ENCODE measurements at places on chromosomes 12 and 14.

DNA sequence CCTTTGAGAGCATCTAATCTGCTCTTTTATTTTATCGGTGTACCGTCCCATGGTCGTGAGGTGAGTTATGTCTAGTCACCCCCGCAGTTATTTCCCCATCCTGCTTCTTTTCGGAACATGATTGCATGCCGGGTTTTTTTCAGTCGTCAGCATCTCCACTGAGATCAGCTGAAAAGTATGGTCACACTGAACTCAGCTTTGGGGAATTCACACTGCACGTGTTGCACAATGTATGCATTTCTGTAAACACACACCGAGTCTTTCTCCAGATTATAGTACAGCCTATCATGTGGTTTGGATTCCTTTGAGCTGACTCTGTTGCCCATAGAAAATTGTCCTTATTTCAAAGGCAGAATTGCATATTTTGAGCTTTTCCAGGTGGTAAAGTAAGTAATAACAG, 24.6 kb downstream of the PLXNC1 start:
- no peak for DNase-seq

- DNase-seq: no peak
Measured at GRCh38 chr12:44157359-44157758, 321.5 kb downstream of the TMEM117 start.

GRCh38 chr14:34331728-34332623, 130.1 kb downstream of the SPTSSA start:
- peak; percentile 41 for DNase-seq

- no peak for DNase-seq
Measured at GRCh38 chr12:11677752-11678151, 28.3 kb downstream of the ETV6 start.

DNA sequence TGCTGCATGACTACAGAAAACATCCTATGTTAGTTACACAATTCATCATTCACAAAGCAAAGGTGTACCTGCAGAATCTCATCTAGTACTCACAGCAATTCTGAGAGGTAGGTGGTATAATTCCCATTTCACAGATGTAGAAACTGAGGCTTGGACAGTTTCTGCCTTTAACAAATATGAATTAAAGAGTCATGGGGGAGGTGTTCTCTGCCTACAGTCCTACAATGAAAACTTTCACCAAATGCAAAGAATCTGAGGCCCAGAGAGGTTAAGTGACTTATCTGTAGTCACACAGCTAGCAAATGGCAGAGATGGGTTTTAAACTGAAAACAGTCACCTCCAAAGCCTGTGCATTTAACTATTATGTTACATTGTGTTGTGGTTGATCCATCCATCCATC, 171.6 kb upstream of the WSCD2 start:
- no peak for DNase-seq

- no peak for DNase-seq
Measured at GRCh38 chr12:104079024-104079423, 14.7 kb downstream of the HCFC2 start.

DNA sequence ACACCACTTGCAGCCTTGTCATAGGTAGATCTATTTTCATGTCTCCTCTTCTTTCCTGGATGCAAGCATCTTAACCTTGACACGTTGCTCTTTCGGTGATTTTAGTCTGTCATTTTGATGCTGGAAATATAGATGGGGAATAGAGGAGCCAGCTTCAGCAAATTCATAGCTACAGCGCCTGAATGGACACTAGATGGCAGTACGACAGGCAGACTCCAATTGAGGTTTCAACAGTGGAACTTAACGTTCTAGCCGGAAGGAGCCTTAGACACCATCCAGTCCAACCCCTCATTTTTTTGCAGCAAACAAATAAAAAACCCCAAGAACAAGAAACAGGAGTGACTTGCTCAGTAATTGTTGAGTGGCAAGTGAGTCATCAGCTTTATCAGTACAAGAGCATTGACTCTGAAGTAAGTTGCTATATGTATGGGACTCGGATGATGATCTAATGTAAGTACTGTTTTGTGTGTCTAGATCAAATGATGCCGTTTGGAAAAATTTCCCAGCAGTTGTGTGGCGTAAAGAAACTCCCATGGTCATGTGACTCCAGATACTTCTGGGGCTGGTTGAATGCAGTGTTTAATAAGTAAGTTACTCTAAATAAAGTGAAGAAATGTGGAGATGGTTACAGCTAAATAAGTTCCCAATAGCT, 9.0 kb downstream of the DMAC2L start:
- DNase-seq: peak; percentile 66

DNA sequence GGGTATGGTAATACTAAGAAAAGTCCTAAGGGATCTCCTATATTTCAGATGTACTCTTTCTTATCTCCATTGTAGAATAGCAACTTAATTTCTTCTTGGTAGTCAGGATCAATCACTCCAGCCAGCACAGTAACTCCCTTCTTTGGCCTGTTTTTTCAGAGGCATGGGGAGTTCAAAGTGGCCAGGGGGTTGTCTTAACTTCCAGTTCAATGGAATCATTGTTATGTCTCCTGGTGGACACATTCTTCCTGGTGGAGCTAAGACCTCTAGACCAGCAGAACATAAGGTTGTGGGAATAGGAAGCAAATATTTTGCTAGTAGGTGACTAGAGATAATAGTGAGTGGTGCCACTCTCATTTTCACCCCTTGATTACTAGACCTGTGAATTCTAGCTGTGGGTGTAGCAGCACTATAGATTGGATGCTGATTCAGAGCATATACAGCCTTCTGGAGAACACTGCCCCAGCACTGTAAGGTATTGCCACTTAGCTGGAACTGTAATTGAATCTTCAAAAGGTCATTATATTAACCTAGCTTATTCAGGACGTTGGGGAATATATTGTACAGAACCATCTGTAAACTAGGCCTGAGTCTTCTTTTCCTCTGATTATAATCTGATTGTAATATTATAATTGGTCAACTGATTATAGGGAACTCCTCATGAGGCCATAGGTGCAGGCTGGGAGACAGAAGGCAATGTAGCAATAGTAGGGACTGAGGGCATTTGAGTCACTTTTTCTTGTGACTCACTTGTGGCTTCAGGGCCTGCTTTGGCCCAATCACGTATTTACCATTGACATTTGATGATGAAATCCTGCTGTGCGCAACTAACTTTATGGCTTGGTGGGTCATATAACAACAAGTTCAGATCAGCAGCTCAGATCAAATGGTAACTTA, 60.2 kb upstream of the ATP2B1 start:
- DNase-seq: no peak

GRCh38 chr12:128944956-128945355, 91.7 kb downstream of the GLT1D1 start:
- no peak for DNase-seq

DNA sequence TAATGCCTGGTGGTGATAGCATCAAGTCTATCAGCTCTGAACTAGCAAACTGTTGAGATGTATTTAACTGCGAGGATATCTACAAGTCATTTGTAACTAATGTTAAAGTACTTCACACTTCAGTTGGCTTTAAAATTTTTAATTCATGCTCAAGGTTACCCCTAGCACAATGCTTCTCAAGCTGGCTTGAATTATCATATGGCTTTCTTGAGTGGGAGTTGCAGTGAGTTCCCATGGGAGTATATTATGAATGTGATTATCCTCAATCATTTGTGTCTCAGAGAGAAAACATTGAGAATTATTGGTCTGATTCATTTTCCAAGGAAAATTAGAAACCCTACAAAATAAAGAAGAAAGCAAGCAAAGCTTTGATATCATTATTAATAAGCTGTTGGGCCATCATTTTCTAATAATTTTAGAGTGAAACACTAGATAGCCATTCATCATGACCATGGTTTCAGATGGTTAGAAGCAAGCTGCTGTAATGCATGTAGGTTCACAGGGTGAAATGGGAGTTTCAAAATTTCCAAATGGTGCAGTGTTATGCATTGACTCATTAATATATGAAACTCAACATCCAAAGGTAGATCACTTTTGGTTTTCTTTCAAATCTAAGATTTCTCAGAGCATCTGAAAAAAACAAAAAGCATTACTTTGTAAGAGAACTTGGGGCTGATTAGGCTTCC, 11.8 kb upstream of the KRAS start:
- DNase-seq: no peak

- no peak for DNase-seq
Measured at GRCh38 chr12:132307976-132308852, 21.2 kb downstream of the GALNT9 start.

- DNase-seq: no peak
Measured at GRCh38 chr14:86057018-86057667, 527.2 kb downstream of the FLRT2 start.

- no peak for DNase-seq
Measured at GRCh38 chr14:52852810-52853521, 61.6 kb upstream of the GNPNAT1 start.

- no peak for DNase-seq
Measured at GRCh38 chr14:104826861-104827176, 25.9 kb downstream of the ZBTB42 start.

GRCh38 chr14:64112867-64113678, 181.1 kb downstream of the ESR2 start:
- no peak for DNase-seq

DNA sequence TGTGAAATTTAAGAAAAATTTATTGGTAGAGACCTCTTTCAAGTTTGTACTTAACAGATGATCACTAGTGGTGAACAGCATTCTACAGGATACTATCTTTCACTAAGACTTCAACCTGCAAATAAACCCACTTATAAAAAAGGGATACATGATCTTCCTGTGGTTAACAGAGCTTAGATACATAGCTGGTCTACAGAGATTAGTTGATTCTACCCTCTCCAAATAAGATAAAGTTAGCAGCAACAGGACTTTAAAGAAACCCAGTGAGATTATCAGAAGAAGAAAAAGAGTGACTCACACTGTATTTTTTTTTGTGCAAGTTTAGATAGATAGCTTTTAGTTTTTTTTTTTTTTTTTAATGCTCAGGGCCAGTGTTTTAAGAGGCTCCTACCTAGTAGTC, 34.5 kb downstream of the USP44 start:
- no peak for DNase-seq

GRCh38 chr14:90062127-90062794, 467 bp downstream of the KCNK13 start:
- no peak for DNase-seq

Data from CD4-positive, alpha-beta T cell (primary cell).